Foreskin fibroblast (primary cell): ENCODE measurements at places on chromosomes 2 and 18.

DNA sequence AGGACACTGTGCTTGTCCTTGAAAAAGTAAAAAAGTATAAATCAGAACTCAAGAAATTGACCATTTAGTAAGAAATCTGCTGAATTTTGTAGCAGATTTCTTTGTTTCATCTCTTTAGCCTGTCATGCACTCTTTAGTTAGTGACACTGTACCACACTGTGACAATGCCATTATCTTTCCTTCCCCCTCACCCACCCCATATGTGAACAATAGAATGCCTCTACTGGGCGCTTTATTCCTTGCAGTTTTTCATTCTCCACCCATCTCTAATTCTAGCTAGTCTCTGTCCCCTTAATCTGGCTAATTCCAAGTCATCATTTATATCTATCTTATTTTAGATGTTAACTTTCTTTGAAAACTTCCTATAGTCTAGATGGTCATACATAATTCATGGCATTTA, 241.0 kb downstream of the LRP1B start:
- DNase-seq: no peak

DNA sequence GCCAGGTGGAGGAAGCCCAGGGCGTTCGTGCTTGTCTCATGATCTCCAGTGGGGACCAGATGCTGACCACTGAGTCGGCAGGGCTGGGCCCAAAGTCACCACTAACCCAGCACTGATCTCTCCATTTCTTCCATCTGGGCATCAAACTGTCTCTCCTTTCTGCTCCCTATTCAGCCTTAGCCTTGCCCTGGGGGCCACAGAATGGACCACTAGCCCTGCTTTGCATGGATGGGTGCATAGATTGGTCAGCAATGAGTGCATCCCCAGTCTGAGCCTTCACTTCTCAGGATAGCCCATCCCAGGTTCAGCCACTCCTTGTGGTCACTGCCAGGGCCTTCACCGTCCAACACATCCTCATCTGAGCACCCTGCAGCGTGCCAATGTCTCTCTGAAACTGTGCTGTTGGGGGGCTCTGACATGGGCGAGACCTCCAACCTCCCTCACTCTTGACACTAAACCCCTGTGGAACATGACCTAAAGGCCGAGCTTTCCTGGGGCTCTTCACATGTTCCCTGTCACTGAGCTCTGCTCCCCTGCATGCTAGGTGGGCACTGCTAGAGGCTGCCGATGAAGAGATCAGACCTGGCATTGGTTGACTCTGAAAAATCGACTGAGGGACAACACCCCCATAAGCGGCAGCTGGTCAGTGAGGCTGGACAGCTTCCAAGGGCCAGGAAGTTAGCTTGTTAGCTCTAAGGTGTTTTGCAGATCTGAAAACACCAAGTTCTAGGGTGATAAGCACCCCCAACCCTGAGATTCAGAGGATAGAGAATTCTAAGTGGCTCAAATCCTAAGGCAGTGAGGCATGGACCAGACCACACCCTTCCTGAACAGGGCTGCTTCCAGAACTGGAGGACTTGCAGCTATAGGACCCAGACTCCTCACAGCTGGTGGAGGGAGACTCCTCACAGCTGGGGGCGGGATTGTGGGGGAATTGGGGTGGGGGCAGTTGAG, 61.7 kb downstream of the HS1BP3 start:
- no peak for DNase-seq

DNA sequence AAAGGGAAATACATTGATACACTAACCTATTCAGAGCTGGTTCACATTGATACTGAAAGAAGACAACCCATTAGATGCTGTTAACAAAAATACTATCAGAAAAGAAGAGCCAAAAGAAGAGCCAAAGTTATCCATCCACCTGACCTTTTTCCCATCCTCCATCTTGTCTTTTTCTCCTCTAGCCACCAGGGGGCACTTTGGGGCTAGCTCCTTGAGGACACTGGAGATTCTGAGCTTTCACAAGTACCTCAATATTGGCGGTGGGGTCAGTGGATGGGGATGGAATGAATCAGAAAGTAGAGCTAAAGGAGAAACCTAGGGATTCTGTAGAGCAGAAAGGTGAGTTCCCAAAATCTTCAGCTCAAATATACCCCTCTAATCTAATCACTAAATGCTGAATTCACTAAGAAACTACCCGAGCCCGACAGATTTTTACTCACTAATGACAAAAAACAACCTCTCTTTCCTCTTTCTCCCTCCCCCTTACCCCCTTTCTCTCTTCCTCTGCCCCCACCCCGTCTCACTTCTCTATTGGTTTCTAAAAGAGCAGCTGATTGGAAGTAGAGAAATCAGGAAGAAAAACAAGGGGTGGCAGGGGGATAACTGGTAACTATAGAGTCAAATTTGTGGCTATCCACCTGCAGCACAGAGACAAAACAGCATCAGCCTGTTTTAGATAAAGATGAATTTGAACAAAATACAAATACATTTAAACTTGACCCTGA, 203.3 kb downstream of the TCF4 start:
- DNase-seq: peak; percentile 74

- DNase-seq: no peak
These were observed 1328.6 kb upstream of the SLC39A10 start for GRCh38 chr2:194328456-194328855.

DNA sequence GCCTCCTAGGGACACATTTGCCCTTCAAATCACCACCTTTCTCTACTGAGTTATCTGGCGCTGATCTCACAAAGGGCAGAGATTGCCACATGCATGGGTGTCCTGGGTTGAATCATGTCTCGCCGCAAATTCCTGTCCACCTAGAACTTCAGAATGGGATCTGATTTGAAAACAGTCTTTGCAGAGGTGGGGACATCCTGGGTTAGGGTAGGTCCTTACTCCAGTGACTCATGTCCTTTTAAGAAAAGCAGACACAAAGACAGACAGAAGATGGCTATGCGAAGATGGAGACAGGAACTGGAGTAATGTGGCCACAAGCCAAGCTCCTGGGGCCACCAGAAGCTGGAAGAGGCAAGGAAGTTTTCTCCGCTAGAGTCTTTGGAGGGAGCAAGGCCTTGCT, 197.4 kb upstream of the SMIM21 start:
- no peak for DNase-seq

GRCh38 chr2:161044921-161045320, 115.3 kb upstream of the TANK start:
- DNase-seq: no peak

DNA sequence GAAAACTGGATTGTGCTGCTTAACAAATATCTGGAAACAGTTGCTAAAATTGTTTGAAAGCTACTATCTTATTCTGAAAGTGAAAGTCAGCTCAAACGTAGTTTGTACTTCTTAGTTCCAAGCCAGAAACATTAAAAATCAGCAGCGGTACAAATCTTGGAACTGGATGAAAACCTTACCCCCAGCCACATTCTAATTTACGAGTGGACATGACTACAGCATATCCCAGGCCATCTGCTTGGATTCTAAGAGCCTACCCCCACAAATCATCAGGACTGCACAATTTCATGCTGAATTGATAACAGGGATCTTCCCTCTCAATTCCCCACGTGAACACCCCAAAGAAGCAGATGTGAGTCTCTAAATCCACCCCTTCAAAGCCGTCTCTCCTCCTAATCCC, 158.7 kb upstream of the NCKAP5 start:
- DNase-seq: peak; percentile 7

GRCh38 chr2:214135966-214136365, 274.9 kb upstream of the VWC2L start:
- DNase-seq: peak; percentile 57

- DNase-seq: no peak
These were observed 721.0 kb upstream of the PKDCC start for GRCh38 chr2:41326851-41327250.

DNA sequence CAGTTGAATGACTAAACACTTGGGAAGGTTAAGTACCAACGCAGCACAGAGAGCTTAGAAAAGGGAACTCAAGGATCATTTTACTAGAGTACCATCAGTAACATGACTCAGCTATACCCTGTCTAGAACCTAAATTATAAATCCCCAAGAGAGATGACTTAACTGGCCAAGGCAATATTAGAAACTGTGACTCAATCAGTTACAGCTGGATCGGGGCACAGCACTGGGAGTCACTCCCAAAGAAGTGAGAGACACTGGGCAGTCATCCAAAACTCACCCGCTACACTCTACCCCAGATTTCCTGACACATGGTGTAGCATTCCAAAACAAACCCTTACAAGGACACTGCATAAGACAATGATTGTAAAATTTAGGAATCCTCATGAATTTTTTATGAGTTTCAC, 17.7 kb downstream of the IWS1 start:
- peak; percentile 99 for DNase-seq

DNA sequence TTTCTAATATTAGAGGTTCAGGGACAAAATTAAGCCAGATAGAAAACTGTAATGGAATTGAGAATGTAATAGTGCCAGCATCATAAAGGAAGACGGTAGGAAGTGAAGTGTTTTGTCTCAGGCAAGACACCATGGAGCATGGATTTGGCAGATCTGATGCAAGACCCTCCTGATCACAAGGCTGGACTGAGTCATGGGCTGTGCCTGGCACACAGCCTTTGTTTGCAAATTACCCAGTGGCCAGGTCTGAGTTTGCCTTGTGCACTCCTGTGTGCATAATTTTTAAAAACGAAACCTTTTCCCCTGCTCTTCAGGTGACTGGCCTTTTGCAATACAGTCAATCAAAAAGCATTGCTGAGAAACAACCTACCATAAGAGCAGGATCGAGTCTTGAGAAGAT, 2.0 kb upstream of the UPP2 start:
- peak; percentile 36 for DNase-seq

- DNase-seq: no peak
These were observed 64.0 kb downstream of the ODC1 start for GRCh38 chr2:10383960-10384734.

- DNase-seq: no peak
These were observed 194.4 kb downstream of the LPIN1 start for GRCh38 chr2:11940799-11941198.
